CD8-positive, alpha-beta memory T cell (primary cell): ENCODE measurements at places on chromosomes 1 and 21. TPM values are rescaled to one million over a fixed set of nuclear protein-coding genes. Genes with fewer than 3 reads are reported as not detected.

GRCh38 chr21:15063814-15064575 is 805 bp downstream of the NRIP1 start:
- H3K4me1 ChIP-seq: peaks cover 32% of the 10 kb centered on the region
- no peaks in the 10 kb centered on the region for H3K36me3 ChIP-seq
- no peaks in the 10 kb centered on the region for H3K27me3 ChIP-seq

DNA sequence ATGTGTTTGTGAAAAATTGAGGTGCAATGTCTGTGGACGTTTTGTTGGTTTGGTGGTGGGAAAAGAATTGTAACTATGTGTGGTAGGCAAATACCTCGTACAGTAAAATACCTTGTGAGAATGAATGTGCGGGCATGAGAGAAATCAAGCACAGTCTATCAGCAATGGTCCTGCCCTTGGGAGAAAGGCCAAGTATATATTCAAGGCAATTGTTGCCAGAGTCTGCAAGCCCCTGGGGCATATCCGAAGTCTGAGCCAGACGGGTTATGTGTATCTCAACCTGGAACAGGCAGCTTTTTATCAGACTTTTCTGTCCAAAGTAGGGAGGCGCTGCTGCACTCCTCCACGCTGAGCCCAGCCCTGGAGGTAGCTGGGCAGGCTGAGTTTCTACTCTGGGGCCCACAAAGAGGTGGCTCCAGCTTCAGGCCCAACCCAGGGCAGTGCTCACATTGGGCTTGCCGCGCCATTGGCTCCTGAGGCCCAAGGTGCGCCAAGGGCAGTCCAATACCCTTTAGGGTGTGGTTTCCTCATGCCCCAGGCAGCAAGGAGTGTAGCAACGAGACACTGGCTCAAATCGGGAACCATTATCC is 9.4 kb upstream of the GNL2 start:
- no peaks in the 10 kb centered on the region for H3K27me3 ChIP-seq
- no peak overlapping the region for H3K4me3 ChIP-seq
- H3K27ac ChIP-seq: no peak overlapping the region

DNA sequence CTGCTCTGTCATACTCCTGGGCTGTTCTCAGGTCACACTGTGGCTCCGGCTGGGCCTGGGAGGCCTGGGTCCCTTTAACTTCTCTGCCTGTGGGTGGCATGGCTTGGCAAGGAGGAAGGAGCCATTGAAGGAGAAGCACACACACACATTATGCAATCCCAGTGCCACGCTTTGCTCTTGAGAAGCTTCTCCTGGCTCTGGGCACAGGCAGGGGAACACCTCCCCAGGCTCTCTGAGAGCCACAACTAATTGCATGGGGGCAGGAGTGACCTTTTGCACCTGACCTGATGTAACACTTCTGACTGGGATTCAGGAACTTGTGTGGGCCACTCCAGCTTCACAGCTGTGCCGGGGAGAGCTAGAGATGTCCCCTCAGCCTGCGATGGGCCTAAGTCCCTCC is 23.1 kb downstream of the LGR6 start:
- H3K27ac ChIP-seq: no peak overlapping the region
- DNase-seq: no peak
- H3K36me3 ChIP-seq: no peaks in the 10 kb centered on the region
- H3K4me3 ChIP-seq: no peak overlapping the region
- no peaks in the 10 kb centered on the region for H3K4me1 ChIP-seq
- H3K27me3 ChIP-seq: peaks cover 16% of the 10 kb centered on the region

DNA sequence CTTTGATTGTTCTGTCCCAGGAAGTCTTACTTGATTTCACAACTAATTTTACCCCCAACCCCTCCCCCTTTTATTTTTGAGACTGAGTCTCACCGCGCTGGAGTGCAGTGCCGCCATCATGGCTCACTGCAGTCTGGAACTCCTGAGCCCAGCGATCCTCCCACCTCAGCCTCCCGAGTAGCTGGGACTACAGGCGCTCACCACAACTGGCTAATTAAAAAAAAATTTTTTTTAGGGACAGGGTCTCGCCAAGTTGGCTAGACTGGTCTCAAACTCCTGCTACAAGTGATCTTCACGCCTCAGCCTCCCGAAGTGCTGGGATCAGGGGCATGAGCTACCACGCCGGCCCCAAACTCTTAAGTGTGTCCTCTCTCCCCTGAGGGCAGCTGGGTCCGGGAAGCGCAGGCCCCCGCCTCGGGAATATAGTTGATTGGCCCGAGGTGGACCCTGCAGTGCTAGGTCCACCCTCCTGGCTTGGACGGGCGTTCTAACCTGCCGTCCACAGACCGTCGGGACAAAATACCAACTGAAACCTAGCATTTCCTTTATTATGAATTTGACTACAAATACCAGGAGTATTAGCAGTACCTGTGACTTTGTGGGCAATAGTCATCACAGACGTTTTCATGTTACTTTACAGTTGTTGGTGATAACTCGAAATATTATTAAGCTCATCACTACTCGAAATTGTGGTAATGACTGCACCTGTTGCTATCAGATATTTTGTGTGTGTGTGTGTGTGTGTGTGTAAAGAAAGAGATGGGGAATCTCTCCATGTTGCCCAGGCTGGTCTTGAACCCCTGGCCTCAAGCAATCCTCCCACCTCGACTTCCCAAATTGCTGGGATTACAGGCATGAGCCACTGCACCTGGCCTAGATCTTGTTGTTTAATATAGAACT is 642 bp upstream of the PARP1 start:
- H3K27me3 ChIP-seq: no peaks in the 10 kb centered on the region
- H3K36me3 ChIP-seq: no peaks in the 10 kb centered on the region
- DNase-seq: no peak
- peak overlapping the region; percentile 31 for H3K4me3 ChIP-seq
- peaks cover 40% of the 10 kb centered on the region for H3K4me1 ChIP-seq

GRCh38 chr1:31861346-31861745 is 45.5 kb upstream of the SPOCD1 start:
- no peaks in the 10 kb centered on the region for H3K36me3 ChIP-seq
- H3K27me3 ChIP-seq: no peaks in the 10 kb centered on the region
- no peaks in the 10 kb centered on the region for H3K4me1 ChIP-seq

DNA sequence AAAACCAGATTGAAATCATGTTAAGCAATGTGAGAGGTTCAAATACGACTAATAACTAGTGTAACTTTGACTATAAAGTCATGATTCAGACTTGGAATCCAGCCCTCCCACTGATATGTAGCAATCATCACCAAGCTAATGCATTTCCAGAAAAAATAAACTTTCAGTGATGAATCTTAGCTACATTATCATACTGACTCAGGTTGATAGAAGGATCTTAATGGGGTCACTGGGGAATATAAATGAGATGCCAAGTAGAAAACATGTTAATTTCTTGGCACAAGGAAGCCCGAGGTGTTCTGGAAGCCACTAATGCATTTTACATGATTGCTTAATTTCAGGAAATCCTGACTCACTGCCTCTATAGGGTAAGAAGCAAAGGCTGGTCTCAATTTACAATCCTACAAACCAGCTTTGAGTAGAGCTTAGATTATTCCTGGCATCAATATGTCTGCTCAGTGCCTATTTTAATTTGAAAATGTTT is 67.7 kb downstream of the SELENOF start:
- H3K4me1 ChIP-seq: no peaks in the 10 kb centered on the region
- H3K36me3 ChIP-seq: no peaks in the 10 kb centered on the region
- H3K27me3 ChIP-seq: no peaks in the 10 kb centered on the region
- H3K4me3 ChIP-seq: no peak overlapping the region
- H3K27ac ChIP-seq: no peak overlapping the region
- DNase-seq: no peak

- no peak overlapping the region for H3K4me3 ChIP-seq
- no peak for DNase-seq
- no peaks in the 10 kb centered on the region for H3K4me1 ChIP-seq
- H3K27me3 ChIP-seq: no peaks in the 10 kb centered on the region
Observed at GRCh38 chr1:77018311-77018710, 151.0 kb downstream of the ST6GALNAC5 start.

DNA sequence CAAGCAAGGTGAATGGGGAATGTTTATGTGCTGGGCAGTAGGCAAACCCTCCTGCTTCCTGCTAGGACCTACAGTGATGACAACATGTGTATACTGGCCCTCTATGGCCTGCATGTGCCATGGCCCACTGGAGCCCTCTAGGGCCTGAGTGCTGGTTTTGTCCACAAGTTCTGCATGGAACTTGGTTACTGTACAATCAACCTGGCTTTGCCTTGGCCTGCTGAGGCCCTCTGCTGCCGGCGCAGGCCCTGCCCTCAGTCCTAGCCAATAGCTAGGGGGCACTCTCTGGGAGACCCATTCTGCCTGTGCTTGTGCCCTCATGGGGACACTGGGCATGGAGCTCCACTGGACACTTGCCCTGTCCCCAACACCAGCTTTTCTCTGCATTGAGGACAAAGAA is 138.6 kb upstream of the NGF start:
- H3K4me1 ChIP-seq: no peaks in the 10 kb centered on the region
- H3K4me3 ChIP-seq: no peak overlapping the region
- H3K27me3 ChIP-seq: no peaks in the 10 kb centered on the region

DNA sequence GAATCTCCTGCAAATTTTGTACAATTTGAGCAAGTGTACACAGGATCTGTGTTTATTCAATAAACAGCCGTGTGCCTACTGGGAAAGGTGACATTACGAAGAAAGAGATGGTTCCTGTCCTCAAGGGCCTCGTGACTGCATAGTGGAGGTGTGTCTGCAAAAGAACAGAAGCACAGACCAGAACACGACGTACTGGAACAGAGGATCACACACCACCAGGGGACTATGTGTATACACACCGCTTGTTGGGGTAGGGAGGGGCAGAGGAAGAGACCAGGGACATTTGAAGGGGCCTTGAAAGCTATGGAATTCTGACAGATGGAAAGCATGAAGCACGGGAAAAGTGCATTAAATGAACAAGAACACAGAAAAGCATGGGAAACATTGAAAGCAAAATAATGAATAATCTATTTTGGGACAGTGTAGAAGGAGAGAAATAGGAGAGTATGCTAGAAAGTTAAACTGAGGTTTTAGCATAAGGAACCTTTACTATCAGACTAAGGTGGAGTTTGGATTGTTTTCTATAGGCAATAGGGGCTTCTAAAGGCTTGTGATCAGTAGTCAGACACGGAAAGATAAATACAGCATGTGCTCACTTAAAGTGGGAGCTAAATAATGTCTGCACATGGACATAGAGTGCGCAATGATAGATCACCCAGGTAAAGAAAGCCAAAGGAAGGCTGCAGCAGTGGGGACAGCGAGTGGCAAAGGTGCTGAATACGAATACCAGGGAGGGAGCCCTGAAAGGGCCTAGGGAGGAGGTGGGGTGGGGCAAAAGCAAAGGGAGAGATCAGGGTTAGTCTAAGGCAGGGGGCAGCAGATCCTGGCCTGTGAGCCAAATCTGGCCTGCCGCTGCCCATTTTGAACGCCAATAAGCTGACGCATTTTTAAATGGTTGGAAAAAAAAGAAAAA is 11.0 kb downstream of the JAK1 start:
- H3K27me3 ChIP-seq: no peaks in the 10 kb centered on the region
- H3K36me3 ChIP-seq: no peaks in the 10 kb centered on the region
- H3K4me3 ChIP-seq: no peak overlapping the region
- peaks cover 93% of the 10 kb centered on the region for H3K4me1 ChIP-seq

DNA sequence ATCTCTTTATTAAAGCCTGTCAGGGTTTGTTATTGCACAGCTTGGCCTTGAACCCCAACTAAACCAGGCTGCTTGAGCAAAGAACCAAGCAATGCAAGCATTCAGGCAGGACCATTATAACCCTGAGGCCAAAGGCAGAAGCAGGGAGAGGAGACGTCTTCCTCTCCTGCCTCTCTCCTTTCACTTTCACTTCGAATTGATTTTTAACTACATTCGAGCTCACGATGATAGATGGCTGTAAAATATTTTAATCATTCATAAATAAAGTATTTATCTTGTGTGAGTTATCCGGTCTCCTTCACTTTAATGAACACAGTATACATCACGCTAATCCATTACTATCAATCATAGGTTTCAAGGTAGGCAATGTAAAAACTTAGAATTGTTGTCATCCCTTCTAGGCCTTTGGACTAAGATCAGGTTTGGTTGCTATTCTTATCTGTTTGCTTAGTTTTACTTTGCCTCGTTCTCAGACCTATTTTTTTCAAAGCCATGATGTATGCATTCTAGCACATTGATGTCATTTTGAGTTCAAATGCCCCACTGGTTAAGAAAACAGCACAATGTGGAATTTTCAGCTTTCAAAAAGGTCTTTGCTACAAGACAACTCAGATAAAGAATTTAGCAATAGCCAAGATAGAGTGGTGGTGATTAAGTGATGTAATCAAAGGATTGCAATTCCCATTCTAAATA is 480.2 kb upstream of the RUNX1 start:
- peak overlapping the region; percentile 48 for H3K27ac ChIP-seq
- H3K4me1 ChIP-seq: peaks cover 30% of the 10 kb centered on the region
- peak overlapping the region; percentile 81 for H3K4me3 ChIP-seq
- no peaks in the 10 kb centered on the region for H3K36me3 ChIP-seq
- DNase-seq: no peak

GRCh38 chr1:27275696-27276095 is 41.3 kb downstream of the WDTC1 start:
- H3K36me3 ChIP-seq: no peaks in the 10 kb centered on the region
- no peaks in the 10 kb centered on the region for H3K4me1 ChIP-seq
- DNase-seq: no peak

GRCh38 chr1:5651964-5652821 is 340.0 kb downstream of the NPHP4 start:
- H3K27me3 ChIP-seq: no peaks in the 10 kb centered on the region
- H3K36me3 ChIP-seq: no peaks in the 10 kb centered on the region
- no peak overlapping the region for H3K4me3 ChIP-seq
- H3K4me1 ChIP-seq: no peaks in the 10 kb centered on the region
- DNase-seq: no peak
- H3K27ac ChIP-seq: no peak overlapping the region

DNA sequence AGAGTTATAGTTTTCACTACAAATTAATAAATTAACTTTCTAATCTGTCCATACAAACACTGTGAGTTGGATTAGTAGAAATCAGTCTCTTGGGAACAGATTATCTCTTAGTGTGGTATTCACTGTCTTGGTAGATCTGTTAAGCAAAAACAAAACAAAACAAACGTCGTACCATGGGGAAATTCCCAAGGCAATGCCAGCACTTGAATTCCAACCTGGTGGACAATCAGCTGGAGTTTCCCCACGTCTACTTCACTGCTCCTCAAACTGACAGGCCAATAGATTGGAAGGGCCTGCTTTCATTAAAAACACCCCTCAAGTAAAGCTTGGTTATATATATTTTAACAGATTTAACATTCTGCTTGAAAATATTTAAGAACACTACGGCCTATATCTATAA is 31.9 kb downstream of the GDAP2 start:
- peaks cover 12% of the 10 kb centered on the region for H3K36me3 ChIP-seq
- H3K27ac ChIP-seq: no peak overlapping the region
- no peaks in the 10 kb centered on the region for H3K4me1 ChIP-seq

- no peak overlapping the region for H3K27ac ChIP-seq
- peaks cover 60% of the 10 kb centered on the region for H3K36me3 ChIP-seq
- peaks cover 13% of the 10 kb centered on the region for H3K4me1 ChIP-seq
- DNase-seq: no peak
- H3K27me3 ChIP-seq: no peaks in the 10 kb centered on the region
- H3K4me3 ChIP-seq: no peak overlapping the region
Observed at GRCh38 chr1:39003794-39004193, 12.7 kb downstream of the AKIRIN1 start.

GRCh38 chr1:50292276-50292675 is 131.0 kb downstream of the DMRTA2 start:
- DNase-seq: no peak
- no peaks in the 10 kb centered on the region for H3K27me3 ChIP-seq
- no peak overlapping the region for H3K27ac ChIP-seq
- H3K36me3 ChIP-seq: no peaks in the 10 kb centered on the region
- H3K4me3 ChIP-seq: no peak overlapping the region

GRCh38 chr1:99472893-99473292 is 173.0 kb upstream of the PALMD start:
- H3K27ac ChIP-seq: no peak overlapping the region
- H3K36me3 ChIP-seq: no peaks in the 10 kb centered on the region
- no peak overlapping the region for H3K4me3 ChIP-seq

SLC44A5 gene
- 0.24 TPM for total RNA-seq

DNAJC11 gene
- 80.4 TPM for total RNA-seq
